ENCODE measurements at places on chromosomes 5 and 9.

GRCh38 chr5:128329386-128329939 lies 208.6 kb downstream of the FBN2 start:
- DNase-seq: no peak

DNA sequence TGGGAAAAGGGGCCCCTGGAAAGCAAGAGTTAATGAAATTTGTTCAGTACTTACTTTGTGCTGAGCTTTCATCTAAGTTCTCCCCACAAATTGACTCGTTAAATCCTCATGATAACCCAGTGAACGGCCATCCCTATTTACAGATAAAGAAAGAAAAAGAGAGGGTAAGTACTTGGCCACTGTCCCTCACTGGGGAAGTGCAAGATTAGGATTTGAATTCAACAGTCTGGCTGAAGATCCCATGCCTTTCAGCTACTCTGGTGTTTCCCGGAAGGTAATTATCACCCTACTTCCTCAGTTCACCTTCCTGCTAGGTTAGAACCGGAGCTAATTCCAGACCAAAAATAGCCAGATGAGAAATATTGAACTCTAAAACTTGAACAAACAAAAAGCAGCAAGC lies 269.2 kb upstream of the TLE4 start:
- no peak for DNase-seq

DNA sequence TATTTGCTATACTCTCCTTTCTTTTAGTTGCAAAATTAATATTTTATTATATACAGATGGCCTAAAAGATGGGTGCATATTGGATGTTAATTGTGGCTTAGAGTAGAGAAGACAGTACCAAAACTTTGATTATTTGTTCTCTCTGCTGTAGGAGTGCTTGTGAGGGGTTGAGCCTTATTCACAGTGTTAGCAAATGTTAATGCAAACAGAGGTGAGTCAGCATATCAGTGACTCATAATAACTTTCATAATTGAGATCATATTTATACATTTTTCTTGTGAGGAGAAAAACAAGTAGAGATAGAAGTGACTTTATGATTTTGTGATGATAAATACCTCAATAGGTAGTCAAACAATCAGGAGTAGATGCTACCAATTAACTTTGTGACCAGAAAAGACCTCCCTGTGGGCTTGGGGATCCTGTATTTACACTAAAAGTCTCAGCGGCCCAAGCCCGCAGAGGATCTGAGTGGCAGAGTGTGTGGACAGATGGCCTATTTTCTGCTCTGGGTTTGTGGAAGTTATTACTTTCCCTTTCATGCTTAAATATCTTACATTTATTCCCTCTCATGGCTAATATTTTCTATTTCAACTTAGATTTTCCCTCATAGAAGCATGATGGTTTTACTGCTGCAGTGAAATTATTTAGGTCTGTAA lies 226.5 kb downstream of the TAF11L14 start:
- DNase-seq: no peak

GRCh38 chr5:156241266-156241665 lies 85.7 kb upstream of the SGCD start:
- DNase-seq: no peak

- no peak for DNase-seq
Observed at GRCh38 chr5:104223885-104224773, 661.5 kb upstream of the NUDT12 start.

DNA sequence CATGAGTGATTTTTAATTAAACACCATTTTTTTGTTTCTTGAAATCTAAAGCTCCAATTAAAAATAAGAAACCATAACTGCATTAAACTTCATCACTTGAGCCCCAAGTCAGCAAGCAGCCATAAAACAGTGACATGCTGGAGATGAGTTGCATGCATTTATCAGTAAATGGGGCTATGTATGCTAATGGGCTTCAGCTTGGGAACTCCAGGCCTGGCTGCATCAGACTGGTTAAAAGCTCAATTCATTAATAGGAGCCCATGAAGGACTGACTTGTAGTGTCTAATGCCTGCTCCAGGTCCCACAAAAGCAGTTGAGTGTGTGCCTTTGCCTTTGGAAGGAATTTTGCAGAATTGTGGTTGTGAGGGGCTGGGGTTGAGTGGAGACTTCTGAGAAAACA lies 33.6 kb upstream of the GPR151 start:
- no peak for DNase-seq

DNA sequence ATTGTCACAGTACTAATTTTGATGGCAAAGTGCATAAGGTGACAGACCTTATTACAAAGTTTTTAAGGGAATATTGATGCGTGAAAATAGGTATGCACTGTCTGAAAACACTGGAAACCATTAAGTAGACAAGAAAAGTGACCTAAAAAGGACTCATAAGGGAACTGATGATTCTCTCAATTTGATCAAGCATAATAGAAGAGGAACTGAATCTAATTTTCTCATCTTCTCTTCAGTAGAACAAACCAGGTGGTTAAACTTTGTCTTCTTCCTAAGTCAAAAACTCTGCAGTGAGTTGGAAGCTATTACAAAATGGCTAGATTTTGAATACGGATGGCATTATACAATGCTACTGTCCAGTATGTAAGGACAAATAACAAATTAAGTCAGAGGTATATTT lies 53.4 kb downstream of the RNF145 start:
- no peak for DNase-seq

DNA sequence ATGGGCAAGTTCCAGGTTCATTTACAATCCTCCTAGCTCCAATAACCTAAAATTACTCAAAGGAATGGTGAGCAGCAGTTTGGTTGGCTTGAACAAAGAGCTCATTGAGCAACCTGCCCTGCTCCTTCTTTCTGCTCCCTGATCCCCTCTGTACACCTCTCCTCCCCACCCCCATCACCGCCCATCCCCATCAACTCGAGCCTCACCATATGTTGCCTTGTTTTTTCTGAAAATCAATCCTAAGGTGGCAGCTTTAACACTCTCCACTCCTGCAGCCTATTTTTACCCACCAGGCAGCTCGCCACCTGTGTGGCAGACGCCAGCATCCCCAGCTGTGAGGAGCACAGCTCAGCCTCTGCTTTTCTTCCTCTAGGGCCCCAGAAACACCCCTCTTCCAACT lies 533.4 kb upstream of the BRINP1 start:
- DNase-seq: peak; percentile 78

DNA sequence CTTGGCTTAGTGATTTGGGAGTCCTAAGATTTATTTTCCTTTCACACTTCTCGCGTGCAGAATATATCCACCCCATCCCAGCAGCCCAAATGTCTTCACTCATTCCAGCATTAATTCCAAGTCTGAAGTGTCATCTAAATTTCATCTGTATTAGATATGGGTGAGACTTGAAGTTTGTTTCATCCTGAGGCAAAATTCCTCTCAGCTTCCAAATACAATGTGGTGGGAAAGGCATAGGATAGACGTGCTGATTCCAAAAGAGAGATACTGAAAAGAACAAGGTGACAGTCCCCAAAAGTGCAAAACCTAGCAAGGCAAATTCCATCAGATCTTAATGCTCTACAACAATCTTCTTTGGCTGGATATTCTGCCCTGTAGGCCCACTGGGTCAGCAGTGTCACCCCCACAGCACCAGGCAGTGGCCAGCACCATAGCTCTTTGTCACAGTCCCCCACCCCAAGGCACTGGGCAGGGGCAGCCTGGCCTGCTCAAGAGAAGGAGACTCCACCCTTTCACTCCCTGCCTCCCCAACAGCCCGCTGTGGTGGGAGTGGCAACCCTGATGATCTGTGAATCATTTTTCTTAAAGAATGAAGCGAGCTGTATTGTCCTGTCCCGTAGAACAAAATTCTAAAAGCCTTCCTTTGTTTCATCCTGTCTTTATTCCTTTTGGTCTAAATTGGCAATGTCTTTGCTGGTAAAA lies 2.7 kb upstream of the ADAM19 start:
- no peak for DNase-seq

DNA sequence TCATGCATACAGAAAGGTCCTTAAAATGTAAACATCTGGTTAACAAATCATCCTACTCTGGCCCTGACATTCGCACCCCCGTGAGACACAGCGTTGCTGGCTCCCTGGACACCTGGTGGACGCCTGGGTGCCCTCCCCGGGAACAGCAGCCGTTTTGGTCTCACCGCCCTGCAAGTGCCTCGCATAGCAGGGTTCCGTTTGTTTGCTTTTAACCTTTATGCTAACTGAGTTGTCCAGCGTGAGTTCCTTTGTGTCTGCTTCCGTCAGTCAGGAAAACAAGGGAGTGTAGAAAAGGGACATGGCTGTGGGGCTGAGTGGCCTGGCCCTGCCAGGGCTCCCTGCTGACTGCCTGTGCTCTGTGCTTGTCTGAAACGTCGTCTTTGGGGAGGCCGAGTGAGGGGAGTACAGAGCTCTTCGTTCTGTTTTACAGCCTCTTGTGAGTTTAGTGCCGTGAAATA lies 91.8 kb upstream of the CACNA1B start:
- no peak for DNase-seq

- no peak for DNase-seq
Observed at GRCh38 chr5:169301986-169302385, 1.0 kb upstream of the SLIT3 start.

DNA sequence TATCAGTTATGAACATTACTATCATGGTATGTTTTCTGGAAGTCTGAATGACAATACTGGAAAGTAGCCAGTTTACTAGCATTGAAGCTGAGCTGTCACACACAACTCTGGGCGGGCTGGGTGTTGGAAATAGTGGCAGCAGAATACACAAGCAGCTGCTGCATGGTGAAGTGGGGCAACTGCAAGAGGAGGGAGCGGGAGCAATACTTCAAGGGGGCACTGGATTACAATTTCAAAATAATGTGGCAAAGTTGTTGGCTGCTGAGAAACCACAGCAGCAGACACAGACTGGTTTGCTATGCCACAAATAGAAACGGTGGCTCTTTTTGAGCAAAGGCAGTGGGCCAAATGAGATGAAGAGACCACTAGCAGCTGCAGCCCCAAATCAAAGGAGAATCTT lies 350.2 kb downstream of the KIAA0825 start:
- DNase-seq: no peak

GRCh38 chr5:91224456-91224855 lies 158.7 kb downstream of the ARRDC3 start:
- no peak for DNase-seq

DNA sequence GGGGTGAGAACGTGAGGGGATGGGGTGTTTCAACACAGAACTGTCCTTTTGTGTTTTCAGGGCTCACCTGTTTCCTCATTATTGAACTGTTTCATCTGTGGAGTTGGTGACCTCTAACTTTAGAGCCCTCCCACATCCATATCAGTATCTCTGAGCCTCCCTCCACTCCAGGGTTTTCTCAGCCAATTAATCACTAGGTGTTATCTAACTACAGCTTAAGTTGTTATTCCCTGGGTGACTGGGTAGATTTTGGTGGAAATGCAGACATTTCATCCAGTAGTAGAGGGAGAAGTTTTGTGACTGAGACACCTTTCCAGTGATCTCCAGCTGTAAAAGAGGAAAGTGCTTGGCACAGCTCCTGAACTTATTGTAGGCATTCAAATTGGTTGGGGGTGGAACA lies 23.7 kb downstream of the PPP3R2 start:
- no peak for DNase-seq

DNA sequence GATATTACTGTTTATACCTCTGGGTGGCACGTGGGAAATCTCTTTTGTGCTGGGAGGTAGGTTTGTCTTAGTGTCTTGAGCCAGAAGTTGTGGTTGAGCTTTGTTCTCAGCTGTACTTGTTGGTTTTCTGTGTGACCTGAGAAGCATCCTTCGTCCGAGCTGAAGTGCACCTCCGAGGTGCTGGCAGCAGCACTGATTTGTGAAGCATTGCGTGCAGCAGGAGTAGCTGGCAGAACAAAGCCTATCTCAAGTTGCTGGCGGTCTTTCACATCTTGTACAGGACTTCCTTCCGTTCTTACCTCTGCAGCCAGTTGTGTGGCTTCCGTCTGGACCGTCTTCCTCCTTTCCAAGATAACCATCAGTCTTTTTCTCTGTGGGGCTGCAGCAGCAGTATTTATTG lies 4.3 kb downstream of the PRRC2B start:
- no peak for DNase-seq

DNA sequence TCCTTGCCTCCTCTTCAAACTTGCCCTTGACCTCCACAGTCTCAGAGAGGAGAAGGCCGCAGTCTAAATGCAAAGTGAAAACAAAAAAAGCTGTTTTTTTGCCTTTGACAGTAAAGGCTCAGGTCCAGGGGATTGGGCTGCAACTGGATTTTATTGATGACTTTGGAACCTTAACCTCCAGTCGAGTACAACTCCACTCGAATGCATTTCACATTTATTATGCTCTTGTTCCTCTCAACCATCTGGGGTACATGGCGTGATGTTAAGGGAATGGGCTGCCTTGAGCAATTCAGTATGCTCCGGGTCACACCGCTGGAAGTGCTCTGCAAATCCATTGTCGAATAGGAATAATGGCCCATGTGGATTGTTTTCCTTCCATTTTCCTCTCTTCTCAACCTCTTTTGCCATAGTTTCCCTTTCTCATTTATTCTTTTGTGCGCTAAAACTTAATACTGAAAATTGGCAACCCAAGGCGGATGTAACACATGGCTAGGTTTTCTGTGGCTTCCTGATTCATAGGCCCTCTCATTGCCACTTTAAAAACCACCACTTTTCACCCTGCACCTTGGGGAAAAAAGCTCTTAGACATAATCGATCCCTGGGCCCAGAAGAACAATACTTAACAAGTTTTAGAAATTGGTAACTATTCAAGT lies 34.3 kb downstream of the ITK start:
- no peak for DNase-seq

DNA sequence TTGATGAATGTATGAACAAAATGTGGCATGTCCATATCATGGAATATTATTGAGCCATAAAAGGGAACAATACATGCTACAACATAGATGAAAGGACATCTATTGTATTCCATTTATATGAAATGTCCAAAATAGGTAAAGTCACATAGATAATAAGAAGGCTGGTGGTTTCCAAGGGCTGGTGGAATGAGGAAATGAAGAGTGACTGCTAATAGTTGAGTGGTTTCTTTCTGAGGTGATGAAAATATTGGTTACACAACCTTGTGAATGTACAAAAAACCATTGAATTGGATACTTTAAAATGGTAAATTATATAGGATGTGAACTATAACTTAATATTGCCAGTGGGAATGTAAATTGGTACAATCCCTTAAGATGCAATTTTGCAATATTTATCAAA lies 5.2 kb downstream of the ARSB start:
- no peak for DNase-seq

- no peak for DNase-seq
Observed at GRCh38 chr5:6736106-6736505, 22.9 kb downstream of the TENT4A start.

DNA sequence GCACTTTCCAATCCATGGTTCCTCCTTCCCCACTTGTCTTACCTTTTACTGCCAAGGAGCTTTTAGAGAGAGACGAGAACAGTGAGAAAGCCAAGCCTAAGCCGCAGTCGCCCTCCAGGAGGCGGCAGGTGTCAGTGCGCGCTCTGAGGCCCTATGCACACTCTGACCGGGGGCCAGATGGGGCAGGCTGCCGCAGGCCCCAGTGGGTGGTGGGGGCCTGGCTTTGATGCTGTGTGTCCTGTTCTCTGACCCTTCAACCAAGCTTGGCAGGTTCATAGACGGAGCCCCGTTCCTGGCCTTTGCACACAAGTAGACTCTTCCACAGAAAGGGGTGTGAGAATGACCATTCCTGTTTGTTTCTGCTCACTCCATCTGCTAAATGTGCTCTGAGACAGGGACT lies 77.3 kb downstream of the WNK2 start:
- DNase-seq: no peak

- no peak for DNase-seq
Observed at GRCh38 chr5:159893040-159893695, 23.1 kb upstream of the ADRA1B start.
